ENCODE measurements at places on chromosomes 2 and 18.

GRCh38 chr2:38522754-38523349, 79.9 kb downstream of the HNRNPLL start:
- no peak for DNase-seq

GRCh38 chr2:85549826-85550225, 10.9 kb downstream of the MAT2A start:
- peak; percentile 95 for DNase-seq

DNA sequence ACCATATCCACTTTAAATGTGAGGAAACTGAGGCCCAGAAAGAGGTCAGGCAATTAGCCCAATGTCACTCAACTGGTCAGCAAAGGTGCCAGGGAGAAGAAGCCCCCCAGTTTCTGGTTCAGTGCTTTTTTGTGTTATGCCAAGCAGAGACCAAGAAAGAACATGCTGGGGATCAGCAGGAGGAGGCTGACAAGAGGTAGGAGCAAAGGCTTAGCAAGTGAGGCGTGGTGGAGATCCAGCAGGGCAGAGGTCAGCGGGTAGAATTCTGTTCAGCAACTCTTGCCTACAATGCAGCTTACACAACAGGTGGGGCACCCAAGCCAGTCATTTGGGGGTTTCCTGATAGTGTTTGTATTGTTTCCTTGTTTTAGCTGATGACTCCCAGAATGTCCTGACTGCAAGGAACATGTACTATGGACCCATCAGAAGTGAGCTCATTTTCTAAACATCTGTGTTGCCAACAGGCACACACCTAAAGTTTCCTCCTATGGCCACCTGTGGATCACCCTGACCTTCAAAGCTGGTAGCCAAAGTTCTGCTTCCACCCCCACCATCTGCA, 28.2 kb downstream of the LPIN2 start:
- no peak for DNase-seq

GRCh38 chr18:36366994-36367839, 69.7 kb downstream of the FHOD3 start:
- DNase-seq: no peak

GRCh38 chr2:8799004-8799403, 38.4 kb downstream of the KIDINS220 start:
- peak; percentile 9 for DNase-seq

GRCh38 chr2:90207454-90208058, 1516.1 kb downstream of the RPIA start:
- DNase-seq: no peak

- no peak for DNase-seq
Measured at GRCh38 chr2:128578406-128579390, 260.0 kb upstream of the HS6ST1 start.

DNA sequence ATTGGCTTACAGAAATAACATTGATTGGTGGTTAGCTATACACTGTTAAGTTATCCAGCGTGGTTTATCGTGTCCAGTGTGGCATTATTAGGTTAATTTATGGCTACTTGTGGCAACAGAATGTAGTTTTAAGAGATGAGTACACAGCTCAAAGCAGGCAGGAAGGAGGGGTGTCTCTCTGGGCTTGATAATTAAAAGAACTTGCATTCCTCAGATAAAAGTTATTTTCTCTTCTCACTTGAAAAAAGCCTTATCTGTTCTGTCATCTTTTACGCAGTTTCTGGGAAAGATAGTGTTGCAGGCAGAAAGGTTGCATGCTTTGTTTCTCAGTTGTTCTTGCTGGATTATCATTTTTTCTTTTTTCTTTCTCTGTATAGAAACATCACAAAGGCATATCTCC, 154.4 kb upstream of the COL3A1 start:
- DNase-seq: peak; percentile 19

DNA sequence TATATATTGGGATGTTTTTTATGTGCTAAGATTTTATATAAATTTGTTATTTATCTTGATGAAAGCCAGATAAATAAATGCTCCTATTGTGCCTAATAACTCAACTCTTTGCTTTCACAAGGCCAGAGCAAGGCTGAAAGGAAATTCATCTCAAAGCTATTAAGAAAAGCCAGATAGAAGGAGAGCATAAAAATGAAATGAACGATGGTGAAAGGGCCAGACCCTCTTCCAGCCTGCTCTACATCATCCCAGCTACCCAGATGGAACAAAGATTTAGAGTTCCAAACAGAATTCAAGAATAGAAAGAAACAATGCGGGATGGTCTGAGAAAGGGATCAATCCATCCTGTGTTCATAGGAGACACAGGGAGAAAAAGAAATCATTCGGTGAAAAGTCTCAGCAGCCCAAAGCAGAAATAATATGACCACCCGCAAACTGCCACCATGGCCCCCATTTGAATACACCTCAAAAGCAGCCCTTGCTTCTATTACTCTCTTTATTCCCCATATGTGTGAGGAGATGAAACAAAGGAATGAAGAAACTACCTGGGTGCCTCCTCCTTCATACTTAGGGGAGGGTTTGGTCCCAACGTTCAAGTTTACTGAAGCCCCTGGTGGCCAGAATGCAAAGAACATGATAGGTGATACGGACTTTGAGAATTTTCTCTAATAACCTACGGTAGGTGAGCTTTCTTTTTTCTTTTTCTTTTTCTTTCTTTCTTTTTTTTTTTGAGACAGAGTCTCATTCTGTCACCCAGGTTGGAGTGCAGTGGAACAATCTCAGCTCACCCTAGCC, 110.1 kb upstream of the FBXO11 start:
- no peak for DNase-seq

GRCh38 chr2:70199320-70199864, 8.6 kb upstream of the C2orf42 start:
- no peak for DNase-seq

Data from EL (cell line).